ENCODE measurements at places on chromosomes 16 and 17. TPM values are rescaled to one million over a fixed set of nuclear protein-coding genes. Genes with fewer than 3 reads are reported as not detected.

C16orf54 gene
- total RNA-seq = 32.3 TPM

CFAP52 gene
- not detected for total RNA-seq

CHMP6 gene
- total RNA-seq = 31.2 TPM

DNA sequence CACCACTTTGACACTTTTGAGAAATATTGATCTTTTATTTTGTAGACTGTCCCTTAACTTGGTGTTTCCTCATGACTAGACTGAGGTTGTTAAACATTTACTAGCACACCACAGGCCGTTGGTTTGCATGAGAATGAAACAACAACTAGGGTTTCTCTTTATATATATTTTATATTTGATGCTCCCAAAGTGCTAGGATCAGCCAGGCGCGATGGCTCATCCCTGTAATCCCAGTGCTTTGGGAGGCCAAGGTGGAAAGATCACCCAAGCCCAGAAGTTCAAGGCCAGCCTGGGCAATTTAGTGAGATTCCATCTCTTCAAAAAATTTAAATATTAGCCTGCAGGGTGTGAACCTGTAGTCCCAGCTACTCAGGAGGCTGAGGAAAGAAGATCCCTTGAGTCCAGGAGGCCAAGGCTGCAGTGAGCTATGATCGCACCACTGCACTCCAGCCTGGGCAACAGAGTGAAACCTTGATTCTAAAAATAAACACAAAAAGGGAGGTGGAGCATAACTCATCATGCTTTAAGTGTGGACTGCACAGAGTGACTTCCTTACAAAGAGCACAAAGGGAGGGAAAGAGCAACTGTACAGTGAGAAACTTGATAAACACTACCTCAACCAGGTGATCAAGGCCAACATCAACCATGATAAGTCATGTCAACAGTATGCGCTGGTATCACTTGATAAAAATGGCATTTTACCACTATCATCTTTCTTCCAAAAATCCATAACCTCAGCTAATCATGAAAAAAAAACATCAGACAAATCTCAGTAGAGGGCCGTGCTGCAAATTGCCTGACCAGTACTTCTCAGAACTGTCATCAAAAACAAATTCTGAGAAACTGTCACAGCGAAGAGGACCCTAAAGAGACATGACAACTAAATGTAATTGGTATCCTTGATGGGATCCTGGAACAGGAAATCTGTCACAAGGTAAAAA, 72.8 kb upstream of the ATF7IP2 start:
- H3K36me3 ChIP-seq = no peaks in the 10 kb centered on the region
- DNase-seq = no peak
- no peak overlapping the region for H3K4me3 ChIP-seq
- H3K27me3 ChIP-seq = no peaks in the 10 kb centered on the region
- no peaks in the 10 kb centered on the region for H3K4me1 ChIP-seq

DNA sequence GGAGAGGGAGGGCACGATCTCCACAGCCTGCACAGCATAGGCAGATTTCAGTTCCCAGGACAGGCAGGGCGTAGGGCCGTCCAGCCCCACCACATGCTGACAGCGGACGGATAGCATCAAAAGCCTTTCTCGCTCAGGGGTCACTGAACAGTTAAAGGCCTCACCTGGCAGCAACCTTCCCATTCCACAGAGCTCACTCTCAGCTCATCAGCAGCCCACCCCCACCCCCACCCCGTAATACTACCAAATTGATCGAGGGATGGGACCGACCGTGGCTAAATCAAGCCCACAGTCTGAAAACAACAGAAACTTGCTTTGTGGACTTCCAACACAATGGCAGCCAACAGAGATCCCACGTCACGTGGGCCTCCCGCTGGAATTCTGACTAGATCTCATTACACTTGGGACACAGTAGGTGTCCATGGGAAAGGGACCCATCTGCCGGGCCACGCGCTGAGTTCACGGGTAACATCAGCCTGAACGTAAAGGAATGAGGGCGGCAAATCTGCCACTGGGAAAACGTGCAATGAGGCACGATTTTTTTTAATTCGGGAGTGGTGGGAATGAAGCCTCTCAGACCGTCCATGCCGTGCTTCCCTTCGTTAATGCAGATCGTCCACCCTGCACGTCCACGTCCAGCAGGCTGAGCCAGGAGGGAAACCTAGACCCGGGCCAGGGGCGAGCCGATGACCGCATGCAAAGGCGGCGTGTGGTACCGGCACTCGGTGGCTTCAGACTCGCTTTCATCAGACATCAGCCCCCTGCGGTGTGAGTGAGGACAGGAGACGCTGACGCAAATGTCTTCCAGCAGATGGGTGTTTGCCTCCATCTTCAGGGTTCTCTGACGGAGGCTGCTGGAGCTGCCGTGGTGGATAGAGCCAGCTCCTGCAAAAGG, 92.1 kb downstream of the TBC1D16 start:
- H3K27me3 ChIP-seq = no peaks in the 10 kb centered on the region
- no peaks in the 10 kb centered on the region for H3K36me3 ChIP-seq
- peaks cover 12% of the 10 kb centered on the region for H3K4me1 ChIP-seq
- H3K27ac ChIP-seq = no peak overlapping the region
- H3K4me3 ChIP-seq = no peak overlapping the region

DNA sequence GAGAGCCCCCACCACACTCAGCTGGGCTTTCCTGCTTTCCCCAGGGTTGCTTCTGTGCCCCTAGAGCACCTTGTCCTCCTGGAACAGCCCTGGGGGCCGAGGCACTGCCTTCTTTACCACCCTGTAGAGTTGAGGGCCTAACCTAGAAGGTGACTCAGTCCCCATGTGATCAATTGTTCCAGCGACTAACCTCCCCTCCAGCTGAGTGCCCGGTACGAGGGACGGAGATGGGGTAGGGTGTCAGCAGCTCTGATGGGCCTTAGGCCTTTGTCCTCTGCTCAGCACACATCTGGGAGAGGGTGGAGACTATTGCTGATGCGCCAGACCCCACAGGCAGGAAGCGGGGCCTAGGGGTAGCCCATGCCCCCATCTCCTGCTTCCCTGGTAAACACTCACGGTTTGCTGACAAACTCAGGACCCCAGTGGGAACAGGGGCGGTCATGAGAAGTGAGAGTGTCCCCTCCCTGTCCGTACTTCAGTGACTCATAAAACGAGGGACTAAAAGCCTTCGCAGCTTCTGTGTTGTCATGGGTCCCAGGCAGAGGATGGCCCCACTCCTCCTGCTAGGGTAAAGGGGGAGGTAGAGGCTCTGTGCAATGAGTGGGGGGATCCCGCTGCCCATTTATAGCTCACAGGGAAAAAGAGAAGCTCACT, 33.1 kb downstream of the NECAB2 start:
- H3K27ac ChIP-seq = no peak overlapping the region
- H3K36me3 ChIP-seq = no peaks in the 10 kb centered on the region
- no peaks in the 10 kb centered on the region for H3K4me1 ChIP-seq
- H3K27me3 ChIP-seq = no peaks in the 10 kb centered on the region
- no peak overlapping the region for H3K4me3 ChIP-seq

GRCh38 chr17:70938336-70938735, 769.0 kb downstream of the KCNJ2 start:
- no peak overlapping the region for H3K27ac ChIP-seq
- no peaks in the 10 kb centered on the region for H3K4me1 ChIP-seq
- DNase-seq = no peak
- H3K4me3 ChIP-seq = no peak overlapping the region

GRCh38 chr17:49578414-49578813, 2.7 kb downstream of the NXPH3 start:
- no peak overlapping the region for H3K4me3 ChIP-seq
- H3K36me3 ChIP-seq = no peaks in the 10 kb centered on the region
- H3K27ac ChIP-seq = no peak overlapping the region
- H3K4me1 ChIP-seq = peaks cover 12% of the 10 kb centered on the region
- peaks cover 23% of the 10 kb centered on the region for H3K27me3 ChIP-seq

GRCh38 chr16:76926595-76926994, 264.4 kb upstream of the MON1B start:
- H3K36me3 ChIP-seq = no peaks in the 10 kb centered on the region
- H3K4me1 ChIP-seq = no peaks in the 10 kb centered on the region
- H3K27me3 ChIP-seq = no peaks in the 10 kb centered on the region
- no peak overlapping the region for H3K27ac ChIP-seq

GRCh38 chr17:73658821-73659515, 14.7 kb upstream of the SDK2 start:
- no peak overlapping the region for H3K27ac ChIP-seq
- H3K4me1 ChIP-seq = no peaks in the 10 kb centered on the region
- no peaks in the 10 kb centered on the region for H3K36me3 ChIP-seq
- no peak overlapping the region for H3K4me3 ChIP-seq

GRCh38 chr17:45433159-45433535, 477 bp upstream of the ARHGAP27 start:
- H3K4me1 ChIP-seq = peaks cover 15% of the 10 kb centered on the region
- no peaks in the 10 kb centered on the region for H3K27me3 ChIP-seq
- H3K27ac ChIP-seq = no peak overlapping the region
- no peaks in the 10 kb centered on the region for H3K36me3 ChIP-seq
- DNase-seq = peak; percentile 41
- no peak overlapping the region for H3K4me3 ChIP-seq

DNA sequence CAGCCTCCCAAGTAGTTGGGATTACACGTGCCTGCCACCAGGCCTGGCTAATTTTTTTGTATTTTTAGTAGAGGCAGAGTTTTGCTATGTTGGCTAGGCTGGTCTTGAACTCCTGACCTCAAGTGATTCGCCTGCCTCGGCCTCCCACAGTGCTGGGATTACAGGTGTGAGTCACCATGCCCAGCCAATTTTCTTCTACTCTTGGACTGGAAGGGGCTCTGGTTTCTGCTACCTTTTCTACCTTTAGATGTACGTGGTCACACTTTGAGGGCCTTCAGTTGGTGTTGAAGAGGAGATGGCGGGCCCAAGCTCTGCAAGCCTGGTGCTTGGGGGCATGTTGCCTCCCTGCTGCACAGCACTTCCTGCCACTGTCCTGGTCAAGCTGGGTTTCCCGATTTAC, 173.6 kb downstream of the PRKCA start:
- no peak overlapping the region for H3K4me3 ChIP-seq
- no peak for DNase-seq
- no peak overlapping the region for H3K27ac ChIP-seq
- peaks cover 11% of the 10 kb centered on the region for H3K4me1 ChIP-seq
- H3K27me3 ChIP-seq = no peaks in the 10 kb centered on the region
- H3K36me3 ChIP-seq = no peaks in the 10 kb centered on the region

DNA sequence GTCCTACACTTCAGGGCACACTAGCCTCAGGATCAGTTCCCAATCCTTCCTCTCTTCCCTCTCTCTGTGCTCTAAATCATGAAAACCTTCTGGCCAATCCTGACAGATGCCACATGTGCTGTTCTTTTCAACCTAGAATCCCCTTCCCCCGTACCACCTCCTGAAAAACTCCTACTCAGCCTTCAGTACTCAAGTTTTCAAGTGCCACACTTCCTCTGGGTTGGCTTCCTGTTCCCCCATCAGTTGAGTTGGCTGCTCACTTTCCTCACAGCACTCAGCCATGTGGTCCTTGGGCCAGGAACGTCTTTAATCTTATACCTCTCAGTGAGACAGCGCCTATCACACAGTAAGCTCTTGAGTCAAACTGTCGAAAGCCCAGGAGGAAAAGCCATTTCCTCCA, 3.3 kb downstream of the ASPHD1 start:
- DNase-seq = no peak
- H3K36me3 ChIP-seq = no peaks in the 10 kb centered on the region
- H3K4me3 ChIP-seq = no peak overlapping the region
- H3K27ac ChIP-seq = no peak overlapping the region
- H3K27me3 ChIP-seq = peaks cover 12% of the 10 kb centered on the region

- DNase-seq = no peak
- H3K4me1 ChIP-seq = peaks cover 16% of the 10 kb centered on the region
- no peak overlapping the region for H3K4me3 ChIP-seq
Observed at GRCh38 chr17:41784207-41784744, 2.2 kb downstream of the JUP start.

DNA sequence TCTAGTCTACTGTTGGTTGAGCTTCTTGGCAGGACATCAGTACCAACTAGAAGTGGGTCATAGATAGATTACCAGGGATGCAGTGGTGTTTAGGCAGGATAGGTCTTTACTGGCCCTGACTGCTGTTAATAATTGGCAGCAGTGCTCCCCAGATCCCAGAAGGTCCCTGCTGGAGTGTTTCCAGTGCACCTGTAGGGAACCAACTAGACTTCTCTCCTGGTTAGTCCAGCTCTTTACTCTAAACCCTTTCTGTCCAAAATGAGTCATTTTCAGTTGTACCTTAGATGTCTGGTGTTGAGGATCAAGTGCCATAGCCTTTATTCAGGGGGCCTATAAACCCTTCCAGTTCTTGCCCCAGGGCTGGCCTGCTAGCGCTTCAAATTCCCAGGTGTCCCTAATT, 8.7 kb downstream of the POLR2C start:
- H3K27me3 ChIP-seq = no peaks in the 10 kb centered on the region
- H3K4me1 ChIP-seq = peaks cover 8% of the 10 kb centered on the region
- no peak overlapping the region for H3K27ac ChIP-seq
- H3K36me3 ChIP-seq = peaks cover 37% of the 10 kb centered on the region

GRCh38 chr16:11047939-11048800, 103.8 kb downstream of the CLEC16A start:
- H3K36me3 ChIP-seq = peaks cover 21% of the 10 kb centered on the region
- H3K27ac ChIP-seq = no peak overlapping the region
- no peak overlapping the region for H3K4me3 ChIP-seq
- H3K27me3 ChIP-seq = no peaks in the 10 kb centered on the region
- peaks cover 32% of the 10 kb centered on the region for H3K4me1 ChIP-seq

DNA sequence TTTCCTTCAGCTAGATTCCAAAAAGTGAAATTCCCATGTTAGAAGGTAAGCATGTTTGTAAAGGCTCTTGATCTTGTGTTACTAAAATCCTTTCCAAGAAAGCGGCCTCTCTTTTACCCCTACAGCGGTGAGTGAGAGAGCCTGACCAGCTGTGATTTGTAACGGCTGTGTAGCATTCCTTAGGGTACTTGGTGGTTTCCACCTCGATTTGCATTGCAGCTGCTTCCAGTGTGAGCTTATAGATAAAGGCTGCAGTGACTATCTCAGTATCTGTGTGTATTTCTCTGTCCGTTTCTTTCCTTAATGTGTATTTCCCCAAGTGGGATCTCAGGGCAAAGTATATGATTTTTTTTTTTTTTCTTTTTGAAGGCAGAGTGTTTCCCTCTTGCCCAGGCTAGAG, 169.4 kb downstream of the SNX29 start:
- no peaks in the 10 kb centered on the region for H3K27me3 ChIP-seq
- no peak for DNase-seq
- H3K27ac ChIP-seq = no peak overlapping the region
- no peak overlapping the region for H3K4me3 ChIP-seq
- peaks cover 7% of the 10 kb centered on the region for H3K4me1 ChIP-seq

Measured in CD8-positive, alpha-beta memory T cell (primary cell).